ENCODE measurements at places on chromosomes 6 and 20.

DNA sequence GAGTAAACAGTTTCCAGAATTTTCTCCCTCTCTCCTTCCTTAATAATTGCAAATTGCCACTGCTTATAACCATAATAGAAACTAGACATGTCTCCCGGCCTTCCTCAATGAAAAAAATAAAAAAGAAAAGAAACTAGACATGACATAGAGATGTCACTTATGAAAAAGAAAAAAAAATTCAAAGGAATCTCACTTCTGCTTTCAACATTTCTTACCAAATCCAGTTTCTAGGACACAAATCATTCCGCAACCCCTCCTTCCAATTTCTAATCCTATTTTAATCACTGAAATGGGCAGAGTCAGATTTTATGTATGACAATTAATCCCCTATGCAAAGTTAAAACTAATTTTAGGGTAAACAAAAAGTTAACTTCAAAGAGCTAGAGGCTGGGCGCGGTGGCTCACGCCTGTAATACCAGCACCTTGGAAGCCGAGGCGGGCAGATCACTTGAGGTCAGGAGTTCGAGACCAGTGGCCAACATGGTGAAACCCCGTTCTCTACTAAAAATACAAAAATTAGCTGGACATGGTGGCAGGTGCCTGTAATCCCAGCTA is 40.1 kb upstream of the EEF1A1 start:
- DNase-seq: no peak

GRCh38 chr6:35804996-35805736 is at the start of gene LHFPL5:
LHFPL5 (plus strand) TSS chr6:35805352; CDS start chr6:35805671, 319 bp downstream.
- DNase-seq: peak; percentile 99

DNA sequence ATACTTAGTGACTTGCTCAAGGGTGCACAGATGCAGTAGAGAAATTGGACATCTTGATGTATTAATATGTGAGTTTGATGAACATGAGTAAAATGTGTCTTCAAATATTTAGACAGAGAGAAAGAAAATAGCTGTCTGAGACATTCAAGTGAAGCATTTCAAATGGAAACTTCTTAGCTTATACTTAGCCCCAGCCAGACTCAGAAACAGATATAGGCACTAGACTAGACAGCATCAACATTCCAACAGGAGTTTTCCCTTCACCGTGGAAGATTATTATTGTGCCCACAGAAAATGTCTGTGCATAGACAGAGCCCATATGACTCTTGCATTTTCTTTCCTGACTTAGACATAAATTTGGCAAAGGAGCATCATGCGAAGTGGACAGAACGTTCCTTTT is 443.0 kb downstream of the PLCB1 start:
- DNase-seq: no peak

- DNase-seq: no peak
Observed at GRCh38 chr6:144756469-144756868, 471.3 kb downstream of the UTRN start.

DNA sequence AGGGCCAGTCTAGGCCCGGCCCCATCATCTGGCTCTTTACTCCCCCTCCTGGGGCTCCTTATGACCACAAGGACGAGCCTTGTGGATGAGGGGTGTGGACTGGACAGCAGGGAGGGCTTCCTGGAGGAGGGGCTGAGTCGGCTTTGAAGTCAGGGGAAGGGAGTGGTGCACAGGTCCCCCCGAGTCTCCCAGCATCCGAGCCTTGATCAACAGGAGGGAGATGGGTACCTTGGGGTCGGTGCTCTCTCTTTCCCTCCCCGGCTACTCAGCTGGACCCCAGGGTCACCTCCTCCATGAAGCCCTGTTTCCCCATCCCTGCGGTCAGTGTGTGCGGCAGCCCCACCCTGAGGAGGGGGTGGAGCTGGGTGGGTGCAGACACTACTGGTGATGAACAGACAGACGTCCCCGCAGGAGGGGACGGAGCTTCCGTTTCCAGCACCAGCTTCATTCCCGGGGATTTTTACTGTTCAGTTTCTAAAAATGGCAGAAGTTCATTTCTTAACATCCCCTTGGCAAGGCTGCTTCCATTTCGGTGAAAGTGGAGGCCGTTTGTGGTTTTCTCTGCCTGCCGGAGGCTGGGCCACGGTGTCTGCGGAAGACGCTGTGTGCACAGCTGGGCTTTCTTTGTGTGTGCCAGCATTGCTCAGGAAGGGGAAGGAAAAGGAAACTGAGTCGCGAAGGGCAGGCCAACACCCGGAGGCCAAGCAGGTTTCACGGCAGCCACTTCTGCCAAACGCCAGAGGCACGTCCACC is 19.6 kb downstream of the NTSR1 start:
- DNase-seq: no peak

DNA sequence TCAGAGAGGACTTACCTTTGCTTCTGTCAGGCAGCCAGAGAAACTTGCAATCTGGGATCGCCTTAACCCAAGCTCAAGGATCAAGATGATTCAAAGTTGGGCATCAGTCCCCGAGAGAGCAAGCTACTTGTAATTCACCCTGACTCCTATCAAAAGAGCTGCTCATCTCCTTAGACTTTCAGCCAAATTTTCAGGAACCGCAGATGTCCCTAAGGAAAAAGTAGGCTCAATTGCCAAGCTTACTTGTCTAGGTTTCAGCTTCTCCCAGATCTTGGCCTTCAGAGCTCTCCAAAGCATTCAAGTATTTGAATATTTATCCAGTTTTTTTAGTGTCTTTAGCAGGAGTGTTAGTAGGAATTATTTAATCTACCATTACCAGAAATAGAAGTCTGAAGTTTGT is 434.1 kb upstream of the MMS22L start:
- no peak for DNase-seq

DNA sequence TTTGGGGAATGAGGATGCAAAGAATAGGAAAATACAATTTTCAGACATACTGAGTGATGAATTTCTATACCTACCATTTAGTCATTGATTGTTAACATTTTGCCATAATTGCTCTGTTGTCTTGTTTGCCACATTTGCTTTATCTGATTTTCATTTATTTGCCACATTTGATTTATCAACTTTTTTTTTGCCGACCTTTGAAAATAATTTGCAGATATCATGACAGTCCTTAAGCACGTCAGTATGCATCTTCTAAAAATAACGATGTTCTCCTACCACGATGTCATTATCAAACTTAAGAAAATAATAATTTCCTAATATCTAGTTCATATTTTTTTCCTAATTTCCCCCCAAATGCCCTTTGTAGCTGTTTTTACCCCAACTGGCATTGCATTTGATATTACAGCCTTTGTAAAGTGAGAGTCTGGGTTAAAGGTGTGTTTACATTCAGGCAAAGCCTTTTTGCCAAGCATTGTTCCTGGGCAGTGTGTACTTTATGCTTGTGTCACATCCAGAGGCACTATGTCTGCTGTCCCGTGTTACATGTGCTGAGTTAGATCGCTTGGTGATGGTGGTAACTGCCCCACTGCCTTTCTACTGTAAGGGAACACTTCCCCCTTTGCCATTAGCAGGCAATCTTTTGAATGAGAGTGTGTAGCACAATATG is 26.4 kb downstream of the SEC23B start:
- DNase-seq: no peak

GRCh38 chr6:143608906-143609305 is 68.9 kb upstream of the PHACTR2 start:
- no peak for DNase-seq

- no peak for DNase-seq
Observed at GRCh38 chr6:35357677-35358076, 15.3 kb downstream of the PPARD start.

All from iPS-NIHi11 (cell line).